ENCODE measurements at places on chromosomes 2 and 18.

GRCh38 chr18:13580991-13581390, 145.4 kb downstream of the FAM210A start:
- DNase-seq = no peak

DNA sequence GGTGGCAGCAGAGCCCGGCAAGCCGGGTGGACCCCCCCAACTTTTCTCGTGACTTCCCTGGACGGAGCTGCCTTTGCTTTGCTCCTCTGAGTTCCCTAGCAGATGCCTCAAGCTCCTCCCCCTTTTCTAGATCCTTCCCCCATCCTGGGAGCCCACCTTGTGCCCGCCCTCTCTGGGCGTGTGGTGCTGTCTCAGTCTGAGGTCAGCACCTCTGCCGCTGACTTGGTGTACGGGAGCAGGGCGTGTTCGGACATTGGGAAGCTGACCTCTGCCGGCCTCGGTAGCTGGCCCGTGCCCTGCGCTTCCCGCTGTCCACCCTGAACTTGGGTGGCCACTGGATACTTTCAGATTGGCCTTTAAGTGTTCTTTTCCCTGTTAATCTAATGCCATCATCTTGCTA, 19.6 kb upstream of the ESPNL start:
- DNase-seq = no peak

DNA sequence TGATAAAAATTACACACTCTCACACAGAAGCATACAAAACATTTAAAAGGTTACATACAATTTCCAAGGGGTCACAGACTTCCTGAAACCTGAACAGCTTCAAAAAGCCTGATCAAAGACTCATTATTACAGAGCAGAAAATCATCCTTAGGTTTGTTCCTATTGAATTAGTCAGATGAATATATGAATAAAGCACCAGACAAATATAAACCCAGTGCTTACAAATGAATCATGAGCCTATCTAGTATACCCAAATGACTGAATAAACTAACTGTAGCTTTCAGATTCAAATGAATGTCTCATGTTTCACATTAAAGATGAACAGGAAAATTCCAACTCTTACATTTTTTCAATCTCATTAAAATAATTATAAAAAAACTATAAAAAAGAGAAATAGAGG, 550.3 kb downstream of the SUCLG1 start:
- DNase-seq = no peak

DNA sequence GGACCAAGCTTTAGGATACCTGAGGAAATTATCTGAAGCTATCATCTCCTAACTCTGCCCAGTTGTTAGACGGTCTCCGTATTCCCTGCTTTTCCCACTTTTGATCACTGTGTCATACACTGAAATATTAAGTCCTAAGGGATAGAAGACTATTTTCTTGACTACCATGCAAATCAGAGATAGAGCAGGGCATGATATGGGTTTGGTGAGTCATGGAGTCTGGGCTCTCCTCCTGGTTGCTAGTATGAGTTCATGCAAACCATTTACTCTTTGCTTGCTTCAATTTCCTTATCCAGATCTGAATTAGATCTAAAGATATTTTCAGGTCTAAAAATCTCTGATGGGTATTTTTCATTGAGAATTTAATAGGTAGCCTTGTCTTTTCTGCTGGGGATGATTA, 55.0 kb downstream of the EHBP1 start:
- no peak for DNase-seq

- DNase-seq = no peak
Measured at GRCh38 chr18:79614211-79614955, 65.2 kb upstream of the CTDP1 start.

Measured in nephron progenitor cell (in vitro differentiated cells).